NCI-H526 treated with DMSO at 0.1 percent for 48 hours (cell line): ENCODE measurements at places on chromosomes 13 and 19.

GRCh38 chr19:21022996-21023395, 2.5 kb downstream of the ZNF430 start:
- no peak for DNase-seq

DNA sequence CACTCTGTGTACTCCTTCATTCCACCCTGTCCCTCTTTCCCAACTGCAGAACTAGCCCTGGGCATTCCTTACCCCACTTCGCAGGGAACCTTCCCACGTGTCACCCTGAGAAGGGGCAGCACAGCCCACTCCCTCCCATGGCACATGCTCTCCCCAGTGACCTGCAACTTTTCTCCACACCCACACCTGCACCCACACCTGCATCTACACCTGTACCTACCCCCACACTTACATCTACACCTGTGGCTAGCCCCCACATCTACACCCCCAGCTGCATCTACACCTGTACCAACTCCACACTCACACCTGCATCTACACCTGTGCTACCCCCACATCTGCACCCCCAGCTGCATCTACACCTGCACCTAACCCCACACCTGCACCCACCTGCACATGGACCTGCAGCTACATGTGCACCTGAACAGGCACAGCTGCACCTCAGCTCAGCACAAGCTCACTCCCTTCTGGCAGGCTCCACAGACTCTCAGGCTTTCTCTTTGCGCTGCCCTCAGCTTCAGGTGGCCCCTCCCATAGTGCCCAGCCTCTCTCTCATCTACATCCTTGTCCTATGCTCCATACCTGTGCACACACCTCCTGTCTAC, 234.1 kb downstream of the TUBA3C start:
- no peak for DNase-seq

DNA sequence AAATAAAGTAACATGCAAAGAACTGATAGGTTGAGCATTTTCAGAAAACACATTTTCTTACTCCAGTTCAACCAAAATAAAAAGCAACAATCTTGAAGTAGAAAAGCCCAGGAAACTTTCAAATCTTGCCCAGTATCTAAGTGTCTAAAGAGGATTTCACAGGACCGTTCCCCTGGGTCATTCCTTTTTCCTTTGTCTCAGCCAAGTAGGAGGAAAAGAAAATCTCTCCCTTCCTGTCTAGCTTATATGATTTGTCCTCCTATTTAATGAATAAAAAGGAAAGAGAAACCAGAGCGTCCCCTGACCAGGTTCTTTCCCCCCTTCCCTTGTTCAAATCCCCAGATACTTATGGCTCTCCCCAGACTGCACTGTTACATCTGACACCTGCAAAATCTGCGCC, 248.0 kb downstream of the KCTD12 start:
- DNase-seq: no peak

DNA sequence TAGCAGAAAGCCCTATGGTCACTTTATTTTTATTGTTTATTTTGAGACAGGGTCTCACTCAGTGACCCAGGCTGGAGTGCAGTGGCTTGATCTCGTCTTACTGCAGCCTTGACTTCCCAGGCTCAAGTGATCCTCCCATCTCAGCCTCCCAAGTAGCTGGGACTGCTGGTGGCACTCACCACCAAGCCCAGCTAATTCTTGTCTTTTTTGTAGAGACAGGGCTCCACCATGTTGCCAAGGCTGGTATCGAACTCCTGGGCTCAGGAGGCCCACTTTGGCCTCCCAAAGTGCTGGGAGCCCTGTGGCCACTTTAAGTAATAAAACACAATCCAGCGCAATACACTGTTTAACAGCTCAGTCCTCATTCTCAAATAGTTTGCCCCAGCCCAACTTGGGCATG, 69.3 kb downstream of the NUFIP1 start:
- no peak for DNase-seq

DNA sequence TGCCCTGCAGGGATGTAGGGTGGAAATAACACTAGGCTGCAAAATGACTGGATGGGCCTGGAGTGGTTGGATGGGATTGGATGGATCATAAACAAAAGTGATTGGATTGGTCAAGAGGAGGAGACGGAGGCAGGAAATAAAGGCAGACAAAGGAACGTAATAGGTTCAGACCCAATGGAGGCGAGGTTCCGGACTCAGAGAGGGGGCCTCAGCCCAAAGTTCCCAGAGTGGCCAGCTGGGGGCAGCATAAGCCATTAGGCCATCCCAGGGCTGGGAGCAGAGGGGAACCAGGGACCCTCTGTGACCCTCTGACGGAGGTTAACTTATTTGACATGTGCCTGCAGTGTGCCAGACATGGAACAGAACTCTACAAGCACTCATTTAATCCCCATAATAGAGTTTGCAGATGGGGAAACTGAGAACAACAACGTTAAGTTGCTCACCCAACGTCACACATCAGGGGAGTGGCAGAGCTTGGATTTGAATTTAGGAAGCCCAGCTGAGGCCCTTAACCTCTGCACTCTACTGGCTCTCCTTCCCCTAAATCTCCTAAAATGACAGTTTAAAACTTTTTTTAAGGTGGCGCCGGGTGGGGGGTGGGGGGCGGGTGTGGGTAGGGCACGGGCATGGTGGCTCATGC, 15.3 kb upstream of the MAP1S start:
- no peak for DNase-seq

GRCh38 chr13:28534210-28534609, 39.3 kb upstream of the FLT1 start:
- no peak for DNase-seq

GRCh38 chr19:41930926-41931592, 2.8 kb upstream of the ERFL start:
- no peak for DNase-seq
